Tibial artery (tissue), 4 donors: ENCODE measurements at places on chromosomes 12 and 14.

DNA sequence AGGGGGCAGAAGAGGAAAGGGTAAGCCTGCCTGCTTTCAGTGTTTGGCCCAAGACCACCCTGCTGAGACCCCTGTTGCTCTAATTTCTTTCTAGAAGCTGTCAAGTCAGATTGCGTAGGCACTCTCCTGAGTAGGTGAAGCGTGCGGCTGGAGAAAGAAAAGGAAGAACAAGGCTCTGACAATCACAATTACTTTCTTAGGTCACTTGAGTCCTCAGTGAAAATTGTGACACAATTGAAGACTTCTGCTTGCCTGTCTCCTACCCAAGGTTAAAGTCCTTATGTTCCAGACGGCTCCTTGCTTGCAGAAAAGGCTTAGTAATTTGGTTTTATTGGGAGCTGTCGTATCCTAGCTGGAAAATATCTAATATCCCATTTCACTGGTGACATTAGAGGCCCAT is 721 bp upstream of the CTSG start:
- no peaks in the 10 kb centered on the region for H3K36me3 ChIP-seq
- H3K4me1 ChIP-seq, result no peaks in the 10 kb centered on the region
- H3K27ac ChIP-seq, result no peak overlapping the region
- DNase-seq, result no peak
- no peaks in the 10 kb centered on the region for H3K27me3 ChIP-seq
- no peak overlapping the region for H3K4me3 ChIP-seq

DNA sequence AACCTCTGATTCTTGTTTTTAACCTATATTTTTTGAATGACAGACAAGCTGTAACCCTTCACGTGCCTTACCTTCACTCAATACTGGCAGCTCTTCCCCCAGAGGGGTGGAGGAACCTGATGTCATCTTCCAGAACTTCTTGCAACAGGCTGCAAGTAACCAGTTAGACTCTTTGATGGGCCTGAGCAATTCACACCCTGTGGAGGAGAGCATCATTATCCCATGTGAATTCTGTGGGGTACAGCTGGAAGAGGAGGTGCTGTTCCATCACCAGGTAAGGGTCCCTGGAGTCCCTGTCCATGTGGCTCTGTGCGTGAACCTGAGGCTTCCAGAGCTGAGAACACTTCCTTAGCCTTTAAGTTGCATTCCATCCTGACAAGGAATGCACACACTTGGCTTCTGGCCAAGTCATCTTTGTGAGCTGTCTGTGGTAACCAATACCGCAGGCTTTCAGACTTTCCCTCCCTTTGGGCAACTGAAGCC is 22.7 kb downstream of the TRAFD1 start:
- no peak overlapping the region for H3K27ac ChIP-seq
- no peaks in the 10 kb centered on the region for H3K27me3 ChIP-seq
- no peak for DNase-seq
- H3K4me1 ChIP-seq, result no peaks in the 10 kb centered on the region
- peaks cover 95% of the 10 kb centered on the region for H3K36me3 ChIP-seq
- no peak overlapping the region for H3K4me3 ChIP-seq

DNA sequence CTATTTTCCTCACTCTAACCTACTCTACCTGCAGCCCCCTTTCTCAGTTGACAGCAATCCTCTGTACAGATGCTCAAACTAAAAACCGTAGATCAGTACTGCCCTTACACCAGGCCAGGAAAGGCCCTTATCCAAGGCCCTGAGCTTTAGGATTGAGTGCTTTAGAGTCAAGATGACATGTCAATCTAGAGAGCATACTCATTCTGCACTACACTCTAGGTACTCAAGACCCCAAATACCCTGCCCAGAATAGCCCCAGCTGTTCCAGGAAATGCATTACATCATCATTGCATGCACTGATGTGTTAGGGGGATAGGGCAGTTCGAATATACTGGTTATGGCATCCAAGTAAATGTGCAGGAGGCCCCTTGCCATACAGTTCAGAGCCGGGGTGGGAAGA is 3.5 kb upstream of the PHLDA1 start:
- DNase-seq, result no peak
- no peaks in the 10 kb centered on the region for H3K27me3 ChIP-seq
- H3K4me3 ChIP-seq, result no peak overlapping the region
- H3K36me3 ChIP-seq, result no peaks in the 10 kb centered on the region

- H3K27ac ChIP-seq, result no peak overlapping the region
- H3K4me3 ChIP-seq, result no peak overlapping the region
- no peak for DNase-seq
- no peaks in the 10 kb centered on the region for H3K36me3 ChIP-seq
- no peaks in the 10 kb centered on the region for H3K4me1 ChIP-seq
Observed at GRCh38 chr12:121647-122046, 55.1 kb downstream of the IQSEC3 start.

GRCh38 chr12:89960607-89961394 is 252.2 kb upstream of the ATP2B1 start:
- H3K27me3 ChIP-seq, result no peaks in the 10 kb centered on the region
- no peak for DNase-seq
- H3K36me3 ChIP-seq, result no peaks in the 10 kb centered on the region

DNA sequence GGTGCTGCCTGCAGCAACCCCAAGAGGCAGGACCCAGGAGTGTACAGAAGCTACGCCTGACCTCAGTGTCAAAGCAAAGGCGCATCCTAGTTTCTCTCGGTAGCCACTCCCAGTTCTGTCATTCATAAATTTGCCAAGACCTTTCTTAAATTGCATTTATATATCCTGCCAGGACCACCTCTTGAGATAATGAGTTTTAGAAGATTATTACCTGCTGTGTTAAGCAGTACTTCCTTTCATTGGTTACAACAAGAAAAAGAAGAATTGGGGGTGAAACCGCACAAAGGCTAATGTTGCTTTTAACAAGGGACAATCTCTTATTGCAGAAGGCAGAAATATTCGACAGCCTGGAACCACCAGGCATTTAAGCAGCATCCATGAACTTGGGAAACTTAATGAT is 57.8 kb downstream of the CIT start:
- no peak for DNase-seq
- H3K27ac ChIP-seq, result no peak overlapping the region
- no peaks in the 10 kb centered on the region for H3K4me1 ChIP-seq
- no peaks in the 10 kb centered on the region for H3K36me3 ChIP-seq

GRCh38 chr12:4506430-4506829 is 32.3 kb upstream of the RAD51AP1 start:
- H3K27me3 ChIP-seq, result no peaks in the 10 kb centered on the region
- no peak overlapping the region for H3K27ac ChIP-seq
- no peaks in the 10 kb centered on the region for H3K4me1 ChIP-seq
- peaks cover 36% of the 10 kb centered on the region for H3K36me3 ChIP-seq

DNA sequence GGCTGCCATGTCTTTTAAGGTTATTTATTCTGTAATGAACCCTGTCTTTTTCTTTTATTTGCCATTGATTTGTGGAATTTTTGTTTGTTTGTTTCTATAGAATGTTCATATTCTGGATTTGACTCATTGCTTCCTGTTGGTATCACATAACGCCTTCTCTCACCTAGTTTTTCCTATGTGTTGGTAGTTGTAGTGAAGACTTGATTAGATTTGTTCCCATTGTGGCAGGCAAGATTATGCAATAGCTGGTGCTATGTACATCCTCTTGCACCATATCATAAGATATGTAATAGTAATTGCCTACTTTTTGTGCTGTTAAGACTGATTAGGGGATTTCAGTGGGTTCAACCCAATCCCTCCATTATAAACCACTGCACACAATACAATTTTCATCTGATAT is 3.9 kb upstream of the KRT6B start:
- no peak overlapping the region for H3K27ac ChIP-seq
- H3K4me1 ChIP-seq, result no peaks in the 10 kb centered on the region
- no peak for DNase-seq
- H3K36me3 ChIP-seq, result no peaks in the 10 kb centered on the region
- no peak overlapping the region for H3K4me3 ChIP-seq
- H3K27me3 ChIP-seq, result no peaks in the 10 kb centered on the region

DNA sequence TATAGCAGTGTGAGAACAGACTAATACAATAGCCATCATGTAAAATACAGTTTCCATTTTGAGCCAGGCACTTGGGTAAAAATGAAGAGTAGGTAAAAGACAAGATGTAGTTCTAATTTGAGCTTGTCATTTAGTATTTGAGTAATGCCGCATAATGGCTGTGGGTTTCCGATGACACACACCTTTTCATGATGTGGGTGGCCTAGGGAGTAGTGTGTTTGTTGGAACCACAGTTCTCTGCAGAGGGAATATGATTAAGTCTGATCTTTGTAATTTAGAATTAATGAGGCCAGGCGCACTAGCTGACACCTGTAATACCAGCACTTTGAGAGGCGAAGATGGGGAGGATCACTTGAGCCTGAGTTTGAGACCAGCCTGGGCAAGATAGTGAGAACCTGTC is 61.8 kb downstream of the RCOR1 start:
- no peaks in the 10 kb centered on the region for H3K27me3 ChIP-seq
- H3K27ac ChIP-seq, result no peak overlapping the region
- peaks cover 9% of the 10 kb centered on the region for H3K4me1 ChIP-seq
- no peak for DNase-seq

GRCh38 chr14:55136885-55137786 is 8.1 kb downstream of the LGALS3 start:
- H3K27me3 ChIP-seq, result no peaks in the 10 kb centered on the region
- peak overlapping the region; percentile 34 for H3K4me3 ChIP-seq
- peaks cover 29% of the 10 kb centered on the region for H3K4me1 ChIP-seq
- peaks cover 42% of the 10 kb centered on the region for H3K36me3 ChIP-seq
- peak overlapping the region; percentile 79 for H3K27ac ChIP-seq

GRCh38 chr12:52058631-52059361 is 7.6 kb downstream of the NR4A1 start:
- H3K27ac ChIP-seq, result no peak overlapping the region
- no peaks in the 10 kb centered on the region for H3K27me3 ChIP-seq

DNA sequence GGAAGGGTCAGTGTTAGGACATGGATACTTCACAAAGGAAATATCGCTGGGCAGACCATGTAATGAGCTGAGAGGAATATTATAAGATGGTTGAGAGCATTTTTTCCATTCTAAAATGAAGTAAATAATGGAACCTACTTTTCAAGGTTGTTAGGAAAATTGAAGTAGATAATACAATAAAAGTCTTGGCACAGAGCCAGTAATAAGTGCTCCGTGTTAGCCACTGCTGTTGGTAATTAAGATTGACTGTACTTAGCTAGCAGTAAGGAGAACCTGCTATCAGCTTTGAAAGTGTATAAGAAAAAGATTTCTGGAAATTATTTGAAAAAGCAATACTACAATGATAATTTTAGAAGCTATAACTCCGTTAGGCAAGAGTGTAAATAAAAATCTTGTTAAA is 77.6 kb downstream of the SCAF11 start:
- no peak overlapping the region for H3K27ac ChIP-seq
- no peaks in the 10 kb centered on the region for H3K4me1 ChIP-seq
- no peak for DNase-seq

DNA sequence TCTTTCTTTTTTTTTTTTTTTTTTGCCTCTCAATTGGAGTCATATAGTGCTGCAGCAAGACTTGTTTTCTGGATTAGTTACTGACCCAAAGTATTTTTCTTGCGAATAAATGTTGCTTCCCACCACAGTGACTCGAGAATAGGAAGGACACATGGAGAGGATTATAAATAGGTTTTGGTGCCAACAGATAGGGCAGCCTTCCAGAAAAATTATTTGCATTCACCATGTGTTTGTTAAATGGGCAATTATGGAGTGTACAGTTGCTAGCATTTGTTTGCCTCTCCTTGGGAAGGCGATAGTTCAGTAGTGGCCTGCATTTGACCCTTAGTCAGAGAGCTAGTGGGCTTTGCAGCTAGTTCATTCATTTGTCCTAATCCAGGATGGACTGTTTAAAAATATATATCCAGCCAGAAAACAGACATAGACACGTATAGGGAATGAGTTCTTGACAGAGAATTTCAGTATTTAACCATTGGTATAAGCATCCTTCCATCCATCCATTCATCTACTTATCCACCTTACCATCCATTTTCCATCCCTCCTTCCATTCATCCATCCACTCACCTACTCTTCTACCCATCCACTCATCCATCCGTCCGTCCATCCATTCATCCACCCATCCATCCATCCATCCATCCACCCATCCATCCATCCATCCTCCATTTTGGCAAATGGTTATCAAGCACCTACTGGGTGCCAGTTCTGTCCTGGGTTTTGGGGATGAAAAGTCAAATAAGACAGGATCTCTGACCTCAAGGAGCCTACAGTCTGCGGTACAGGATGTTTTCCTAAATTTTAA is 67.5 kb downstream of the CHST11 start:
- H3K4me3 ChIP-seq, result no peak overlapping the region
- peaks cover 43% of the 10 kb centered on the region for H3K4me1 ChIP-seq
- DNase-seq, result no peak
- H3K36me3 ChIP-seq, result no peaks in the 10 kb centered on the region
- H3K27ac ChIP-seq, result no peak overlapping the region
- H3K27me3 ChIP-seq, result no peaks in the 10 kb centered on the region

DNA sequence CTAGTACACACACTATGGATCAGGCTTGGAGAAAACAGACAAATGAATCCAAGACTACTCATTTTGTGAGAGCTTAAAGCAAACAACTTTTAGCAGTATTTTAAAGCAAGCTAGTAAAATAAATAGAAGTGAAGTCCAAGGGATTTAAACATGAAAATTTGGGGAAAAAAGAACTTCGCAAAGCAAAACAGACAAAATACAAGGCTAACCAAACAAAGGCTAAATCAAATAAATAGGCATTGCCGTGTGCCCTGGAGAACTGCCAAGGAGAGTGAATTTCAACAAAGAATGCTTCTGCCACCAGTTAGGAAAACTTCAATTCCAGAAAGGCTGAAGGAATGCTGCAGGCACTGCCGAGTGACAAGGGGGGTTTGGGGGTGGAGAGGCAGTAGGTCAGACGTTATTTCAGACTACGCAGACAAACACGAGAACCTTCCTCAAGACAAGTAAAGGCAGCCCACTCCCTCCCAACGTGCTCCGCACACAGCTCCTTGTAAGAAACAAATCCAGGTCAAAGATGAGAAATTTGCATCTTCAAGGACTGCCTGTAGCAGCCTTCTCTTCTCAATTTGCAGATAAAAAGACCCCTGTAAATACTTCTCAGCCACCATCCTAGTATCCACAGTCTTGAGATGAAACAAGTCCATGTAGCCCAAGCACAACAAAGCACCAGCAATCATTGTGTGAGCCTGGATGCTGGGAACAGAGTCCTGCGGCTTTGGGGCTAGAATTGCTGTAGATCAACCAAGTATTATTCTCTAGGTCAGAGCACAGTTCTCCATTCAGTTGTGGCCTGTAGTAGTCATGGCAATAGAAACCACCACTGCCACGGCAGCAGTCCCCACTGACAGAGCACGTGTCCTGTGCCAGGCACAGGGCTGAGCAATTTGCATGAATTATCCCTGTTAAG is 43.3 kb downstream of the EFCAB11 start:
- DNase-seq, result peak; percentile 30
- no peaks in the 10 kb centered on the region for H3K36me3 ChIP-seq
- peak overlapping the region; percentile 61 for H3K27ac ChIP-seq

DNA sequence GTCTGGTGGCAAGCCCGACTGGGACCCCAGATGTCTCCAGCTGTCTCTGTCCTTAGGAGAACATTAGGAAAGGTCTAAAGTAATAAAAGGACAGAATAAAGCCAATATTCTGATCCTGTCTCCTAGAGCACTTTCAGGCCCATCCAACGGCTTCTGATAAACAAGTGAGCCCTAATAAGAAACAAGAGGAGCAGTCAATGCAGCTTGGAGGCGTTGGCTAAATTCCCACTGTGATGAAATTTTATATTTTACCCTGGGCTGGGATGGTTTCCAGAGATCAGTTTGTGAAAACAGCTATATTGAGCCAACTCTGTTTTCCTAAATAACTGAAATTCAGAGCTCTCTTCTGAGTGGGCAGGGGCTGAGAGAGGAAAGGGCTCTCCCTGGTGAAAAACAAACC is 55.5 kb upstream of the SRRM4 start:
- no peaks in the 10 kb centered on the region for H3K27me3 ChIP-seq
- H3K27ac ChIP-seq, result no peak overlapping the region
- no peak overlapping the region for H3K4me3 ChIP-seq
- no peak for DNase-seq
- no peaks in the 10 kb centered on the region for H3K36me3 ChIP-seq
- H3K4me1 ChIP-seq, result no peaks in the 10 kb centered on the region
